NCI-H1105 (cell line): ENCODE measurements at places on chromosomes 2 and 18.

DNA sequence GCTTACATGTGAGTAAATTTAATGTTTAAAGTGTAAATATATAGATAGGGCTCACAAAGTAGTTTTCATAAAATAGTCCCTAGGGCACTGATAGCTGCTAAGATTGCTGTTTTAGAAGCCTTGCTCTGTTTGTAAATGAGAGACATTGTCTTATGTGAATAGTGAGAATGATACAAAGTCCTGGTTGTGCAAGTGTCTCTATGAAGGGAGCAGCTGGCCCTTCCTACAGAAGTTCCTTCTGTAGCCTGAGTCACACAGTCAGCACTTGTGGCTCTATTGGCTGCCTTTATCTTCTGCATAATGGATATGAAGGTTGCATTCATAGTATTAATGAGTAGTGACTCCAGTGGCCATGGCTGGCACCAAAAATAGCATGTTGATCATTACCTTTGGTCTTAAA is 279.7 kb downstream of the OSR1 start:
- DNase-seq, result no peak

DNA sequence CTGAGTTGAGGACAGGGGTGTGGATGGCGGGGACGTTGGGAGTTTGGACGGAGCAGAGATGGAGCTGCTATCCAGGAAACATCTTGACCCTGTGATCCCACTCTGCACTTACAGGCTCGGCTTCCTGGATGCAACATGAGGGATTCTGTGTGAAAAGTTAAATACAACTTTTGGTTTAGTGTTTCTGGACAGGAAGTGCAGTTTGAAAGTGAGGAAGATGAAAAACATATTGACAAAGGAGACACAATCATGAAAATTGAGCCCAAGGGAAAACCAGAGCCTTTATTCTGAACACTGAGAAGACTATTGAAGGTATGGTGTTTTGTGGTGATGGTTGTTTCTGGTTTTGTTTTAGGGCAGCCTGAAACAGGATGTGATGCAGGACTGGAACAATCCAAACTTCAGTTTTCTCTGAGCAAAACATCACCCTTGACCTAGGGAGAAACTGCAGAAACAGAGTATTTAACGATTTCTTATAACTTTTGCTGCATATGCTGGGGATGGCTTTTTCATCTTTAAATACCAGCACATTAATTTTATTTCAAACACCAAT is 76.5 kb upstream of the RFX8 start:
- no peak for DNase-seq

DNA sequence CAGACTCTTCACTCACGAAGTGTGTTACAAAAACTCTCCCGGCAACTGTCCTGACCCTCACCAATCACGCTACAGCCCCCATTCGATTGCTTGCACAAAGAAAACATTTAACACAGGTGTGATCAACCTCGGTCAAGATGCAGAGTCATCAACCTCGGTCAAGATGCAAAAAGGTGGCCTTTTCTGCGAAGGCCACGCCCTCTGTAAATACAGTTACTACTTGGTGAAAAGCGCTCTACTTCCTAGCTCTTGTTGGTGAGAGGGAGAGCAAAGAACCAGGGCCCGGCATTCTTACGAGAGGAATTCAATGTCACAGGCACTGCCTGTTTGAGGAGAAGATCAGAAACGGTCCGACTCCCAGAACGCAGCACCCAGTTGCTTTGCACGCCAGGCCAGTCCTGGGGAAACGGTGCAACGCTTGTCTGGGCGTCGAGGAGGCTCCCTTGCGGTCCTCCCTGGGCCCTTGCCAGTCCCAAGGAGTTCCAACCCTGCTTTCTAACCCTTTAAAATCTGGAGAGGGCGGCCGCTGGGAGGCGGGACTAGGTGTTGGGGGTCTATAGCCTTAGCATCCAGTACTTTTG is 1.9 kb downstream of the PIEZO2 start:
- no peak for DNase-seq

DNA sequence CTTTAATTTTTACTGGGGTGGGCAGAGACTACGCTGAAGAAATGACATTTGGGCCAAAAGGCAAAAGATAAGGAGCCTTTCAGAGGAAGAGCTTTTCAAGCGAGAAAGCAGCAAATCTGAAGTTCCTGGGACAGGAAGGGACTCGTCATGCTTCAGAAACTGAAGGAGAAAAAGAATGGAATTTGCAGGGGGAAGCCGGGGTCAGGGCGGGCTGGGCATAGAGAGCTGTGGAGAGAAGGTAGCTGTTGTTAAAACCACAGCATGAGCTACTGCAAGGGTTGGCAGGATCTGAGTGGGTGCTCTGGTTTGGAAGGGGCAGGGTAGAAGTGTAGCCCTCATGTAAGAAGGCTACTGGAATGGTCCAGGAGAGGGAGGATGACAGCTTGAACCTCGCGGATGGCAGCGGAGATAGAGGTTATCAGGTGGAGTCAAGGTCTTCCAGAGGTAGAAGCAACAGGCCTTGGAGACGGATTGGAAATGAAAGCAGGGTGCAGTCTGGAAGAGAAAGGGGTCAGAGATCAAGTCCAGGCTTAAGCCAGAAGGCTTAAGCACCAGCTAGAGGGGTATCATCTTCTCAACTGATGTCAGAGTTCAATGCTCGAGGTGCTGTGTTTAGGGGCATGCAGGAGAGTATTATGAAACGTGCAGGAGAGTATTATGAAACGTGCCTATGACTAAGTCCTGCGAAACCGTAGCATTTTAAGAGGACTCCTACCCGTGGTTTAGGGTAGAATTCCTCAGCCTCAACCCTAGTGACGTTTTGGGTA is 18.9 kb downstream of the ATP8B1 start:
- no peak for DNase-seq

DNA sequence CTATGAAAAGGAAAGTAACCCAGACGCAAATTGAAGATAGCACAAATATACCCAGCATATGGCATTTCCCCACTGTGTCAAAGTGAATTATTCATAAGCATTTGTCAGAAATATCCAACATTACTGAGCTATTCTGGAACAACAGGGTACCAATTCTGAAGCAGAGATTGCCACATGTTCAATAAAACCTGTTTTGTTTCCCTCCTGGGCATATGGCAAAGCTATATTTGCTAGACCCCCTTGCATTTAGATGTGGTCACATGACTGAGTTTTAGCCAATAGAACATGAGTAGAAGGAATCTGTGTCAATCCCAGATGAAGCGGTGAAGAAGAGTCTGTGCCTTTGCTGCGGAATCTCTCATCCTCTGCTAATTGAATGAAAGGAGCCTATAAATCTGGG is 296.4 kb upstream of the DLGAP1 start:
- no peak for DNase-seq

DNA sequence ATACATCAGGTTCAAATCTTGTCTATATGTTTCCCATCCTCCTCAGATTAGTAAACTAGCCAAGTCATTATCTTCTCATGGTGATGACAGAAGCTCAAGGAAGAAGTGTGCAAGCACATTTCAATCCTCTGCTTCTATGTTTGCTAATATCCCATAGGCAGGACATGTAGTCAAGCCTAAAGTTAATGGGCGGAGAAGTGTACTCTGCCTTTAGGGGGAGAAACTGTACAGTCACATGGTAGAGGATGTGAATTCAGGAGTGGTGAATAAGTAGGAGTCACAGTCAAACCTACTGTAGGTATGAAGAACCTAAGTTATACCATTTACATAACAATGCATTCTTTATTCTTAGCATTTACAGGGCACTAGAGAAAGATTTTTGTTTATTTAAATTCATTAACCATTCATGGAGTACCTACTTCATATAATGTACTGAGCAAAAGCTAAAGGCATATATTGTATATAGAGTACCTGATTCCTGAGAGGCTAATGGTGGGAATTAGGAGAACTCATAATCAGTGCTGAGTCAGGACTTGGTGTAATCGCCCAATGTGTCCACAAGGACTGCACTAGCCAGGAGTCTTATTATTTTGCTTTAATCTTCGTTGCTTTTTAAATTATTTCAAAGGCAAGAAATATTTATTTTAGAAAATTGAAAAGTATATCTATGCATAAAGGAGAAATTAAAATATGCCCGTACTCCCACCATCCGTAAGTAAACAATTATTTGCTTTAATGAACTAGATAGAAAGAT is 394.3 kb upstream of the ETAA1 start:
- DNase-seq, result no peak

GRCh38 chr2:229943770-229944449 is 21.6 kb downstream of the FBXO36 start:
- DNase-seq, result no peak

GRCh38 chr2:213237251-213237650 is 47.0 kb upstream of the SPAG16 start:
- no peak for DNase-seq

GRCh38 chr18:79011300-79011870 is 31.8 kb downstream of the SALL3 start:
- no peak for DNase-seq

GRCh38 chr2:226761195-226761583 is 38.4 kb downstream of the IRS1 start:
- no peak for DNase-seq

- DNase-seq, result no peak
Measured at GRCh38 chr18:59006461-59007067, 133.1 kb upstream of the SEC11C start.
